ENCODE measurements at places on chromosomes 4 and X.

DNA sequence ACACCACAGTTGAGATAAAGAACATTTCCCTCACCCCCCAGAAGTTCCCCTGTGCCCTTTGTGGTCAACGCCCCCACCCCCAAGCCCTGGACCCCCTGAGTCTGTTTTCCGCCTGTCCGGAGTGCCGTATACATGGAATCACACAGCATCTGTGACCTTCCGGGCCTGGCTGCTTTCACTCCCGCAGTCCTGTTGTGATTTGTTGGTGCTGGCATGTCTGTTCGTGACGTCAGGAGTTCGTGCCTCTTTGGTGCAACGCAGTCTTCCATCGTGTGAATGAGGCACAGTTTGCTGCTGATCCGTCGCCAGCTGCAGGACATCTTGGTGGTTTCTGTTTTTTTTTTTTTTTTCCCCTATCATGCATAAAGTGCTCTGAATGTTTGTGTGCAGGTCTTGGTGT, 62.1 kb downstream of the PSAPL1 start:
- DNase-seq: no peak

DNA sequence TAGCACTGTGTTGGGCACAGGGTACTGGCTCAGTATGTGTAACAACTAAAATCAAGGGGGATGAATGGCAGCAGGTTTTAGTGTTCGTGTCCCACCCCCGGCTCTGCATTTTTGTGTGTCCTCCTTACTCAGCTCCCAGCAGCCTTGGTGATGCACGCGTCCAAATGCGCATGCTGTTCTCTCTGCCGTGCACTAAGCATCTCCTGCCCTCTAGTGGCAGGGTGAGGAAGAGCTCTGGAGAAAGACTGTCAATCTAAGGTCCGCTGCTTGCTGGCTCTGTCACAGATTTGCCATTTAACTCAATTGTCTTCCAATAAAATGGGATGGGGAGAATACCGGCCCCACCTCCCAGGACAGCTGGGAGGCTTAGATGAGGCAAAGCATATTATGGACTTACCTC, 61.4 kb downstream of the WFS1 start:
- DNase-seq: no peak

DNA sequence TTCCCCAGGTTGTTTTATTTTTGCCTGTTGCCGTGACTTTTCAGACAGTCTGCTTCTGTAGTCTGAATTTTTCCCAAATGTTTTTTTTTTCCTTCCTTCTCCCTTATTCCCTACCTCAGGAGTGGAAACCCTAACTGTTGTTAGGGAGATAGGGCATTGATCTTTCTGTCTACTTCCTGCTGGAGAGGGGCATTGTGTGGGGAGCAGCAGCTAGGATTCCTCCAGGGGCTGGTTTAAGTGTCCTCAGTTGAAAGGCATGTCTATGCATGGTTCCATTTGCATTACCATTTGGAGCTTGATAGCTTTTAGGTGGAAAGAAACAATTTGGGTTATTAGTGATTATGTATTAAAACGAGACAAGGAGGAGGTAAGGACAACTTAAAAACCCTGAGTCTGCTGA, 383.9 kb downstream of the DCAF12L2 start:
- no peak for DNase-seq

DNA sequence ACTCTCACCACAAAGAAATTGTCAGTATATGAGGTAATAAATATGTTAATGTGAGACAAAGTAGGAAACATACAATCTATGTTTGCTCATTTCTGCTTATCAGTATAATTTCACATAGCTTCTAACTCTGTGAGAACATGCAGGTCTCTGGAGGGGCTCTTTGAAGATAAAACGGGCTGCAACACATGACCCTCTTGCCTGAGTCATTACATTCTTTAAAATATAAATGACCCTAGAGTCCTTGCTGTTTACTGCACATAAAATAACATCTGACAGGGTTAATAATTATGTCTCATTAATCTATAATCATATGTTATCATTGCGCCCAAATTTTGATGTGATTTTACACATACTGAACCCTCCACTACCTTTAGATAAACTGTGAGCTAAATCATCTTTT, 681.5 kb downstream of the ARAP2 start:
- no peak for DNase-seq

DNA sequence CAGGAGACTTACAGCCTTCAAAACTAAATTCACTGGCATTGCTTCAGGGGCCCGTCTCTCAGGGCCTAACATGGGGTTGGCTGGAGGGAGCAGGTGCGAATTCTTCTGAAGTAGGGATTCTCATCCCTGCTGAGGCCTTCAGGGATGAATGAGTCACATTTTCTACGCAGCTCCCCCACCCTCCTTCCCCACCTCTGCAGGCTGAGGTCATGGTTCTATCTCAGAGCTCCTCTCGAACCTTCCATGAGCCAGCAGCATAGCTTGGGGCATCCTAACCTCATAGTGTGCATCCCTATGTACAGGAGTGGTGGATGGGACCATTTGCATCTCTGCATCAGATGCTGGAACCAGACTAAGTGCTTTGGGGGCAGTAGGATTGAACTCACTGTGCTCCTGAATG, 309.2 kb downstream of the EVC2 start:
- DNase-seq: no peak

DNA sequence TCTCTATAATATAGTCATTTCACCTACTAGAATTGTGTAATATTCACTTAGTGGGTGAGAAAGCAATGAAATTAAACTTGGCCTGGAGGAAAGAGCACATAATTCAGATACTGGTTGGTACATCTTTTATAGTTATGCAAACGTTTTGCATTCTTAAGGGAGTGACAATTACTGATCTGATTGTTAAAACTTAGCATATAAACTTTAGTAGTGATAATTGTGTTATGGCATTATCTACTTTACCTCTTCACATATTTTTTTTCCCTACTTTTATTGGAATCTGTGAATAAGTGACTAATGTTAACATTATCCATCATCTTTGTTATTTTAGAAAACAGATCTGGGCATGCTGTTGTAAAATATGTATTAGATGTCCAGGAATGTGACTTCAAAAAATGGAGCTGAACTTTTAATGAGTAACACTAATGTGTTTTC, 217.4 kb upstream of the GIMD1 start:
- no peak for DNase-seq

DNA sequence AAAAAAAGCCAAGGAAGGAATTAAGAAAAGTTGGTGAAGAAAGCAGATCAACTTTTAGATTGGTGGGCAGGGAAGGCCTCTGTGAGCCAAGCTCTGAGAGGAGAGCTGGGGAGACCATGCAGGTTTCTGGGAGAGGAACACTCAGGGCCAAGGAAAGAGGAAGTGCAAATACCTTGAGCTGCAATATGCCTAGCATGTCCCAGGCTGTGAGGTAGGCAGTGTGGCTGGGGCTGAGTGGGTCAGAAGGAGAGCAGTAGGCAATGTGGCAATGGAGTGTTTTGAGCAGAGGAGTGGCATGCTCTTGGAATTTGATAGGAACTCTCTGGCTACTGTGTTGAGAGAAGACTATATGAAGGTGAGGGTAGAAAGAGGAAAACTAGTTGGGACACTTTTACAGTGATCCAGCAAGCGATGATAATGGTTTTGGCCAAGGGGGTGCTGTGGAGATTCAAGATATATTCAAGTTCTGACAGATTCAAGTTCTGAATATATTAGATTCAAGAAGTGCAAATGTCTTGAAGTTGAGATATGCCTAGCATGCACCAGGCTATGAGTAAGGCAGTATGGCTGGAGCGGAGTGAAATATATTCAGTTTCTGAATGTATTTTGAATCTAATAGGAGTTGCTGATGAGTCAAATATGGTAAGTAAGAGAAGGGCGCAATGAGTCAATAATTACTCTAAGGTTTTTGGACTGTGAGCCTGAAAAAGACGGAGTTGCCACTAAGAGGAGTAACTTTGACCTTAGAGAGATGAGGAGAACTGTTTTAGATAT, 172.5 kb downstream of the CAMK2D start:
- no peak for DNase-seq

- DNase-seq: no peak
These were observed 108.3 kb downstream of the TBC1D19 start for GRCh38 chr4:26692014-26692726.

DNA sequence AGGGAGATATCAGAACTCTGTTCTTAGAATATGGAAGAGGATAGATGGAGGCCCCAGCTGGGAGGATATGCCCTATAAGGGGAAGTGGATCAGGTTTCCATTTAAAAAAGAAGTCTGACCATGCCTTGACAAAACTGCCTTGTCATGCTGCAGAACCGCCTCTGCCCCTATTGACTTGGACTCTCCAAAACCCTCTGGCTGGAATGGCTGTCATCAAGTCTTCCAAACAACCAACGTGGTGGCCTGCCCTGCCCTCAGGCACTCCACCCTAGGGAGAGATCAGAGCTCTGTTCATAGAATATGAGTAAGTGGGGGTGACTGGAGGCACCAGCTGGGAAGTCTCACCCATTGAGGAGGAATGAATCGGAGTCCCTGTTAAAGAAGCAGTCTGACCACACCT, 114.9 kb downstream of the VSIG4 start:
- no peak for DNase-seq

GRCh38 chr4:100690812-100691211, 173.0 kb upstream of the EMCN start:
- no peak for DNase-seq

DNA sequence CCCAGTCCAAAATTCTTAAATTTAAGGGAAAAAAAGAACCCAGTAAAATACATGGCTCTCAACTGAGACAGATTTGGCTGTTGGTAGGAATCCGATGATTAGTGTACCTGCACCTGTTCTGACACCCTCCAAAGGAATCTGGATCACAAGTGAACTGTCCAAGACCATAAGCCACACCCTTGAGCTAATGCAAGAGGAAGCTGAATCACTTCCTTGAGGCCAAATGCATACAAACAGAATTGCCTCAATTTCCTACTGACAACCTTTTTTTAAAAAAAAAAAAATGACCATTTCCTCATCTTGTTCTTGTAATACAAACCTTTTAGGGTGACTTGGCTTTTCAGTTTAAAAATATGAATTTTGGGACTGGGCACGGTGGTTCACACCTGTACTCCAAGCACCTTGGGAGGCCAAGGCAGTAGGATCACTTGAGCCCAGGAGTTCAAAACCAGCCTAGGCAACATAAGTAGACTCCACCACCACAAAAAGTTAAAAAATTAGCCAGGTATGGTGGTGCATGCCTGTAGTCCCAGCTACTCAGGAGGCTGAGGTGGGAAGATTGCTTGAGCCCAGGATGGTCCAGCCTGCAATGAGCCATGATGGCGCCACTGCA, 10.7 kb upstream of the FBXL5 start:
- DNase-seq: no peak

GRCh38 chr4:25022766-25023165, 8.0 kb downstream of the LGI2 start:
- no peak for DNase-seq

DNA sequence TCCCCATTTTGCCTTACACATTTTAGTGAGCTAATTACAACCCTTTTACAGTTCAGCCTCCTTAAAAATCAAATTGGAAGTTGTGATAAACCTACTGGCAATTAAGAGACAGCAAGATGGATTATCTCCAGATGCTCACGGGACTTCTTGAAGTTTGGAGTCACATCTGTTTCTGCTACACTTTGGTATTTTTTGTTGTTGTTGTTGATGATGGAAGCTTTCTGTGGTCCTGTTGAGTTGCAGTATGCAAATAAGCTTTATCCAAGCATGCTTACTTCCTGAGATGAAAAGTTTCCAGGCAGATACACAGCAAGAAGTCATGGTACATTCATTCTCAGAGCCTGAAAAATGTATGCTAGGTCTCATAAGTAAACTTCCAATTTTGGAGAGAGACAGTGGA, 670.0 kb upstream of the AMOT start:
- no peak for DNase-seq

DNA sequence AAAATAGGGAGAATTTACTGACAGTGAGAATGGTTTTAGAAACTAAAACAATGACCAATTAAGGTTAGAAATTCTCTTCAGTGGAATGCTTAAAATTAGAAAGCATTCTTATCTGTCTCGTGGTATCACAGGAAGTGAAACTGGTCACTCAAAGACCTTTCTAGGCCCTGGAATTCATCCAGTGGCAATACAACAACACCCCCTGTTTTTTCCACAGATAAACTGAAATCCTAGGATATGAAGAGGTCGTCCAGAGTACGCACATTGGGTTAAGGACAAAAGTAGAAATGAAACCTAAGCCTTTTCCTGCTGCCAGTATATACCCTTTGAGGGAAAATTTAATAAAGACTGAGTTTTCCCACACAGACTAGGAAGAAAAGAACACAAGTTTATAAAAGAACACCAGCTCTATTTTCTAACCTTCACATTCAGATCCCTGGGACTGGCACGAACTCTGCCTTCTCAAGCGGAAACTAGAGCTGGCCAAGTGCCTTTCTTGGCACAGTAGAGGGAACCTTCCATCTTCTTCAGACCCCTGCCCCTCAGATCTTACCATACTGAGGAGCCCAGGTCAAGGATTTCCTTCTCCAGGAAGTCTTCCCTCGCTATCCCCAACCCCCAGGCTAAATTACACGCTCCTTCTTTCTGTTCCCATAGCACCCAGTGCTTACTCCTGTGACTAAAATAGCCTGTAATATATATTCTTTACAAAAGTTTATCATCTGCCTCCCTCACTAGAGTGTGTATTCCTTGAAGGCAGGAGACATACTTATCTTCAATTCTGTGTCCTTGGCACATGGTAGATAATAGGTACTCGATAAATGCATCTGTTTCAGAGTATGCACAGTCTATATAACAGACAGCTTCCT, 16.9 kb downstream of the LHFPL1 start:
- DNase-seq: no peak

DNA sequence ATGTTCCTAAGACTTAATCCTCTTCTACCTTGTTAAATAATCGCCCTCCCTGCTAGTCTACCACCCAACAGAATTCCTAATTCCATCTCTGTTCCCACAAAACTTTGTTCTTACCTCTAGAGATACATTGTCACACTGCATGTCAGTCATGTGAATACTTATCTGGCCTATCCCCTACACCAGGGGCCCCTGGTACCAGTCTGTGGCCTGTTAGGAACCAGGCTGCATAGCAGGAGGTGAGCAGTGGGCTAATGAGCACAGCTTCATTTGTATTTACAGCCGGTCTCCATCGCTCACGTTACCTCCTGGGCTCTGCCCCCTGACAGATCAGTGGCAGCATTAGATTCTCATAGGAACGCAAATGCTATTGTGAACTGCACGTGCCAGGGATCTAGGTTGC, 73.9 kb downstream of the APBB2 start:
- no peak for DNase-seq

DNA sequence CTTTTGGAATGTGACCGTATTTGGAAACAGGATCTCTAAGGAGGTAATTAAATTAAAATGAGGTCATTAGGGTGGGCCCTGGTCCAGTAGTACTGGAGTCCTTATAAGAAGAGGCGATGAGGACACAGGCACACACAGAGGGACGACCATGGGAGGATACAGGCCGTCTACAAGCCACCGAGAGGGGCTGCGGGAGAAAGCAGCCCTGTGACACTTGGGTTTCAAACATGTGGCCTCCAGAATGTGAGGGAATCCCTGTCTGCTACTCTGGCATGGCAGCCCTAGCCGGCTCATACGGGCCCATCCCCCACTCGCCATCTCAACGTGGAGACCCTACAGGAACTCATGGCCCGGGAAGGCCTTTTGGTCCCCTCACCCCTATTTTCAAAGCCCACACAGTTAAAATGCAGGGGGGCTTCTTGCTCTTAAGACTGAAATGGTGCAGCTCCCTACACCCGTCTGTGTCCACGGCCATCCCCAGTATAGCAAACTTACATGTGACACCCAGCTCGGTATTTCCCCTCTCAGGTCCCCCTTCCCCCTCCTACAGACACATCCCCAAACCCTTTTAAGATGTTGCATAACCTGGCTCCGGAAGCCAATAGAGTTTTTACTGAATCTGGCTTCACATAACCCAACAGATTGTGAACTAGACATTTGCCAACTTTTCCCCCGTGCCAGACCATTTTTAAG, 124.1 kb upstream of the TBL1X start:
- no peak for DNase-seq

All from stimulated activated CD8-positive, alpha-beta memory T cell treated with anti-CD3 and anti-CD28 coated beads, Interleukin-7, amount 100 ng/mL, for 24 hours (primary cell).